NCI-H1436 treated with DMSO at 0.1 percent for 48 hours (cell line): ENCODE measurements at places on chromosomes 7 and 10.

DNA sequence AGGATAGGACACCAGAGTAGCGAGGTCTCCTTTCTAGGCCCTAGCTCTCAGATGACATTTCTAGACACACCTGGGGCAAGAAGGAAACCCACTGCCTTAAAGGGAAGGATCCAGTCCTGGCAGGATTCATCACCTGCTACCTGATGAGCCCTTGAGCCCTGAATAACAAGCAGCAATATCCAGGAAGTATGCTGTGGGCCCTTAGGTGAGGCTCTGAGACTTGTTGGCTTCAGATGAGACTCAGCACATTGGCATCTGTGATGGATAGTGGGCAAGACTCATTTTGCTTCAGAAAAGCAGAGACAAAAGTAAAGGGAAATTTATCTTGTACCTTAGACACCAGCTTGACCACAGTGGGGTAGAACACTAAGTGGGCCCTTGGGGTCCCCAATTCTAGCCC lies 238.4 kb upstream of the MEOX2 start:
- no peak for DNase-seq

DNA sequence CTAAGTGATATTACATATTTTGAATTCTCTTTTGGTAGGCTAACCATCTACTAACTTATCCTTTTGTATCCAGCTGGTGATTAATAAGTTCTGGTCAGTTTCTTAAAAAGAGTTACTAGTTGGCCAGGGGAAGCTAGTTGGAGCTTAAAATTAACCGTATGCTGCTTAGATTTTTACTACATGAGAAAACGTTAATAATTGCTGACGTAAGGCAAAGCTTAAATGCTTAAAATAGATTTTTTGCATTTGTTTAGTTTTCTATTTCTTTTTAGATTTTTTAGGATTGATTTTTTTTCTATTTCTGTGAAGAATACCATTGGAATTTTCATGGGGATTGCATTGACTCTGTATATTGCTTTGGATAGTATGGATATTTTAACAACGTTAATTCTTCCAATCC lies 32.6 kb downstream of the CCDC172 start:
- no peak for DNase-seq

- DNase-seq = no peak
Observed at GRCh38 chr10:5545011-5545410, 20.2 kb downstream of the CALML3 start.

DNA sequence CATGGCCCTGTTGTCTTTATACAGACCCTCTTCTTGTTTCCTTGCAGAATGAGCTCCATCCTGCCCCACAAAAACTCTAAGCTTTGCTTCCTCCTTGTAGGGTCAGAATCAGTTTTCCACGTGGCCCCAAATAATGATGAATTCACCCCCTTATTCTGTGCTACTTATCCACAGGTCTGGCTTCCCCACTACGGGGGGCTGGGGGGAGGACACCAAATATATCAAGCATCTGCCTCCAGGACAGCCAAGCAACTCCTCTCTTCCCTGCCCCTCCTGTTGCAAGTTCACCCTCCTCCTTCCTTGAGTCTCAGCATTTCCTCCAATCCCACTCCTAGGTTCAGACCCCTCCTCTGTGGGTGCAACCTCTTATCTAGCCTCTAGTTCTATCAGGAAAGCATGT lies 743.3 kb downstream of the GRID1 start:
- DNase-seq = no peak

DNA sequence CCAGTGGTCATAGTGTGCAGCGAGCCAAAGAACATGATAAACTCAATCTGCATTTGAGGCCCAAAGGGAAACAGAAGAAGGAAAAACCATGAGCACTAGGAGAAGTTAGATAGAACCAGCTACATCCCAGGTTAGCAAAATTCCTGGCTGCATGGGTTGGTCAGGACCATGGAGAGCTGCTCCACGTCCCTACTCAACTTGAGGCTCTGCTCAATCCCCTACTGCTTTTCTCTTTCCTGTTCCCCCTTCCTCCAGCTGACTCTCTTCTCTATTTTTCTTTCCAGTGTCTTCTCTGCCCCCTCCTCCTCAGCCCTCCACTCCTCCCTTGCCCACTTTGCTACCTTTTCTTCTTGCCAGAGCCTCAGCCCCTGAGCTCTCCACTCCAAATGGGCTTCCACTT lies 21.9 kb upstream of the VSIR start:
- DNase-seq = no peak

DNA sequence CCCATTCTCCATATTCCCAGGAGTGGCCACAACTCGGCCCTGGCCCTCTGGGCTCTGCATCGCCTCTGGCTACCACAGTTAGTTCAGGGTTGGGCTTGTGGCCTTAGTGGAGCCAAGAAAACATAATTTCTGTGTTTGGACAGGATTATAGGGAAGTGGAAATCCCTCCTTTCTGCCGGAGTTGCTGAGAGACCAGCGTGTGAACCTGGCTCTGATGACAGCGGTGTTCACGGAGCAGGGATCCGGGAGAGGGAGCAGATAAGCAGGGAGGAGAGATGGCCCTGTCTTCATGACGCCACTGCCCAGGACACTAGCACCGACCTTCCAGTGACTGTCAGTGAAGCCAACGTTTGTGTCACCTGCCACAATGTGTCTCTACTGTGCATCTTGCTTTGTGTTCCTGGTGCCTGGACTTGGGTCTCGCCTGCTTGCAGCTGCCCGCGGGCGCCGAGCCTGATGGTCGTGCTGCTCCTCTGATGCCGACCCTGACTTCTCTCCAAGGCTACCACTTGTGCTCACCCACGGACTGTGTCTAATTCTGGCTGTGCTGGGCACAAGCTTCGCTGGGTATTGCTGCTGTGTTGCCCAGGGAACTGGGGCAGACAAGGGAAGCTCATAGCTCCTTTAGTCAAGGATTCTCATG lies 67.0 kb upstream of the VIPR2 start:
- no peak for DNase-seq

DNA sequence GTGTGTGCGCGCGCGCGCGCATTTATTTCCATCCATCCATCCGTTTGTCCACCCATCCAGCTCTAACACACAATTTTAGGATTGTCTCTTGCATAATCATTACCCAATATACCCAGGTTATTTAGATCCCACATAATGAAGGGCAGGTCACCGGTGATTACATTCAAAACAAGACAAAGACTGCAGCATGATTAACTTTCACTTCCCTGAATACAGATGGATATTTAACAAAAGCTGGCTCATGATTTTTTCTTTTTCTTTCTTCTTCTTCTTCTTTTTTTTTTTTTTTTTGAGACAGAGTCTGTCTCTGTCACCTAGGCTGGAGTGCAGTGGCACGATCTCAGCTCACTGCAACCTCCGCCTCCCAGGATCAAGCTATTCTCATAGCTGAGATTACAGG lies 86.2 kb downstream of the SH3PXD2A start:
- DNase-seq = no peak

DNA sequence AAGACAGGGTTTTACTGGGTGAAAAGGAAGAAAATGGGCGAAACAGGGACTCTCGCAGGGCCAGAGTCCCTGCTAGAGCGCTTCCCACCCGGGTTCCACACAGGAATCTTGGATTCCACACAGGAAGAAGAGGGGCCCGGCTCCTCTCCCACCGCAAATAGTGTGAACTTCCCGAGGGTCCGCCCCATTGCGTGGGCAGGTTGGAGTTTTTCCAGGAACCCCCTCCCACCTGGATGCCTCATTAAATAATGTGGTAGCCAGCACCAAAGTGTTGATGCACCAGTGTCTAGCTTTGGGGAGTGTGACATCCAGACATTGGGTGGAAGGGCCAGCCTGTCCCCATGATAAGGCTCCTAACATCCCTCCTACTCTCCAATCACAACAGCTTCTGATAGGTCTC lies 330.3 kb upstream of the ZNF32 start:
- no peak for DNase-seq

DNA sequence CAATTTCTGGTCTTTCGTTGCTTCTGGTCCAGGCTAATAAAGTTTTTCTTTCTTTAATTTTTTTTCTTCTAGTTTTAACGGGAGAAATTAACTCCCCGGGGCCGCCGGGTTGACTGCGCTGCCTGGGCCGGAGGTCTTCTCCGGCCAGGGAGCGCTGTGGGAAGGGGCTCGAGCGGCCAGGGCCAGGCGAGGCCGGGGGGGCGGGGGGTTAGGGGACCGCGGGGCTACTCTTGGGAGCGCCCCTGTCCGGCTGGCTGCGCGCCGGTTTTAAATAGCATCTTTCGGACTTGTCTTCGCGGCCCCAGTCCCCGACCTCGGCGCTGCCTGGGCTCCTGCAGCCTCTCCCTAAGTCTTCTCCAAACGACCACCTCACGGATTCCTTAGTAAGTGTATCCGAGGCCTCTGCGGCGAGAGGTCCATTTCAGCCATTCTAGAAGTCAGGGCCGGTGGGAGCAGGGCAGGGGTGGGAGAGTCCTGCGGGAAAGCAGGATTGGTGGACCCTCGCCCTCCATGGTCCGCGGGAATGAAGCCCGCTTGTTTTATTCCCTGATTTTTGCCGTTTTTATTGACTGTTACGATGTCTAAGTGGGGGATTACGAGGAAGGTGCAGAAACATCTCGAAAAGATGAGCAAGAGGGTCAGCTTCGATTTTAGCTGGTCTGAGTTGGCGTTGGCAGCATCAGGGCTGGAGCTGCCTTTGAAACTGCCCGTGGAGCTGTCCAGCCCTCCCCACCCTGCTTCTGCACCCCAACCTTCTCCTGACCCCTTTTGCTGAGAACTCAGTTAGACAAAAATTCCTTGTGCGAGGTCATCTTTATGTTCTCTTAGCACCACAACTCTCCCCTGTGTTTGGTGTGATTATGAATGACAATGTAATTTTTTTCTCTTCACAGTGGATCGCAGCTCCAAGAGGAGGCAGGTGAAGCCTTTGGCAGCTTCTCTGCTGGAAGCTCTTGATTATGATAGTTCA lies 555 bp downstream of the PHF14 start:
- DNase-seq = no peak

GRCh38 chr10:123997486-123998196 lies 95.8 kb downstream of the CHST15 start:
- DNase-seq = no peak
